CD4-positive, CD25-positive, alpha-beta regulatory T cell (primary cell): ENCODE measurements at places on chromosomes 11 and 22.

- no peak overlapping the region for H3K27ac ChIP-seq
- no peaks in the 10 kb centered on the region for H3K4me1 ChIP-seq
- DNase-seq: no peak
- no peak overlapping the region for H3K4me3 ChIP-seq
- H3K36me3 ChIP-seq: no peaks in the 10 kb centered on the region
These were observed 31.7 kb upstream of the RRAS2 start for GRCh38 chr11:14390669-14391068.

GRCh38 chr11:86499723-86500129 lies 125.0 kb downstream of the CCDC81 start:
- H3K36me3 ChIP-seq: no peaks in the 10 kb centered on the region
- H3K27me3 ChIP-seq: peaks cover 2% of the 10 kb centered on the region
- H3K27ac ChIP-seq: no peak overlapping the region
- H3K4me3 ChIP-seq: no peak overlapping the region
- H3K4me1 ChIP-seq: no peaks in the 10 kb centered on the region

DNA sequence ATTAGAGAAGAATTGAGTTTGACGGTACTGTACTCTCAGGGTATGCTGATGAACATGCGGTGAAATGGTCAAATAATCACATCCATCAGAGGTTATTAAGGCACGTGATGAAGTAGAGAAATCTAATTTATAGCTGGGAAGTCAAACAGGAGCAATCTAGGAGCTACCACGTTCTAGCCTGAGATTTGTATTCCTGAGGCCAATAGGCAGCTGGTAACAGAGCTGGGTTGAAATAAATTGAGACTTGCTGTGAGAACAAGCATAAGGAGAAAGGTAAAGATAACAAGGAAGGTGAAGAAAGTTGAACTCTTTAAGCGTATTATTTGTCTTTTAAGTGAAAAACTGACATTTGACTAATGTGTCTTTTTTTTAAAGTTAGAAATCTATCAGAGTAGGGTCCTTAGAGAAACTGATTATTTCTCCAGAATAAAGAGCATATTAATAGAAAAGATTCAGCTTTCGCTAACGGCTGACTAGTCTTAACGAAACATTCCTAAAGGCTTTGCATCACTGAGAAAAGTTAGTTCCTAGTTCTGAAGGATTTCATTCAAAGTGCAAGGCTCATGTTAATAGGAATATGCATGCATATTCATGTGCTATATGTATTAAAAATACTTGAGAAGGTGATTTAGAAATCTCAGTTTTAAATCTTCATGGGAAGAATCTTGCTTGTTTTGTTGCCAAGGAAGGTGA lies 5.2 kb upstream of the WEE1 start:
- no peak for DNase-seq
- H3K27me3 ChIP-seq: no peaks in the 10 kb centered on the region
- H3K4me3 ChIP-seq: no peak overlapping the region
- no peaks in the 10 kb centered on the region for H3K36me3 ChIP-seq

GRCh38 chr22:17368554-17369438 lies 464 bp upstream of the CECR2 start:
- no peak for DNase-seq
- no peak overlapping the region for H3K27ac ChIP-seq
- peaks cover 30% of the 10 kb centered on the region for H3K27me3 ChIP-seq
- H3K4me3 ChIP-seq: no peak overlapping the region
- peaks cover 21% of the 10 kb centered on the region for H3K4me1 ChIP-seq

GRCh38 chr11:113193946-113194345 lies 120.4 kb upstream of the TTC12 start:
- no peak overlapping the region for H3K27ac ChIP-seq
- no peak for DNase-seq
- no peaks in the 10 kb centered on the region for H3K36me3 ChIP-seq
- no peaks in the 10 kb centered on the region for H3K27me3 ChIP-seq

- H3K27me3 ChIP-seq: no peaks in the 10 kb centered on the region
- no peaks in the 10 kb centered on the region for H3K36me3 ChIP-seq
- H3K27ac ChIP-seq: no peak overlapping the region
- no peak for DNase-seq
These were observed 230.4 kb downstream of the ST3GAL4 start for GRCh38 chr11:126585774-126586491.

- no peak for DNase-seq
- H3K27ac ChIP-seq: no peak overlapping the region
- H3K36me3 ChIP-seq: no peaks in the 10 kb centered on the region
- H3K27me3 ChIP-seq: no peaks in the 10 kb centered on the region
These were observed 16.8 kb downstream of the FZD4 start for GRCh38 chr11:86938203-86938899.

- H3K4me1 ChIP-seq: no peaks in the 10 kb centered on the region
- no peak overlapping the region for H3K4me3 ChIP-seq
- H3K27me3 ChIP-seq: no peaks in the 10 kb centered on the region
- no peak overlapping the region for H3K27ac ChIP-seq
- DNase-seq: no peak
These were observed 937.6 kb downstream of the BRD1 start for GRCh38 chr22:48889887-48890692.

DNA sequence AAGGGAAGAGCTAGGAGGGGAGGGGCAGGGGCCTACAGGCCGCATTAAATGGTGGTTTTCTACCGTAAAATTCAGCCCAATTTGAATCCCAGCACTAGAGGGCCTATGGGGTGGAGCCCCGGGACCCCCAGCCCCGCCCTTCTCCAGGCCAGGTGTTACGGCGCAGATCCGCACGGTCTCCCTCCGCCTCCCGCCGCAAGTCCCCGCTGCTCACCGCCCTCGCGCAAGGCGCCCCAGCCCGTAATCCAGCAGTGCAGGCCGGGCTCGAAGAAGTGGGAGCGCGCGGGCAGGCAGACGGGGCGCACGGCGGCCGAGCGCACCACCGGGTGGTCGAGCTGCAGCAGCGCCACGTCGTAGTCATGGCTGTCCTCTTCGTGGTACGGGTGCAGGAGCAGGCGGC lies 17.3 kb downstream of the KCTD17 start:
- DNase-seq: no peak
- H3K4me3 ChIP-seq: no peak overlapping the region
- H3K36me3 ChIP-seq: no peaks in the 10 kb centered on the region
- H3K4me1 ChIP-seq: no peaks in the 10 kb centered on the region
- H3K27me3 ChIP-seq: no peaks in the 10 kb centered on the region

DNA sequence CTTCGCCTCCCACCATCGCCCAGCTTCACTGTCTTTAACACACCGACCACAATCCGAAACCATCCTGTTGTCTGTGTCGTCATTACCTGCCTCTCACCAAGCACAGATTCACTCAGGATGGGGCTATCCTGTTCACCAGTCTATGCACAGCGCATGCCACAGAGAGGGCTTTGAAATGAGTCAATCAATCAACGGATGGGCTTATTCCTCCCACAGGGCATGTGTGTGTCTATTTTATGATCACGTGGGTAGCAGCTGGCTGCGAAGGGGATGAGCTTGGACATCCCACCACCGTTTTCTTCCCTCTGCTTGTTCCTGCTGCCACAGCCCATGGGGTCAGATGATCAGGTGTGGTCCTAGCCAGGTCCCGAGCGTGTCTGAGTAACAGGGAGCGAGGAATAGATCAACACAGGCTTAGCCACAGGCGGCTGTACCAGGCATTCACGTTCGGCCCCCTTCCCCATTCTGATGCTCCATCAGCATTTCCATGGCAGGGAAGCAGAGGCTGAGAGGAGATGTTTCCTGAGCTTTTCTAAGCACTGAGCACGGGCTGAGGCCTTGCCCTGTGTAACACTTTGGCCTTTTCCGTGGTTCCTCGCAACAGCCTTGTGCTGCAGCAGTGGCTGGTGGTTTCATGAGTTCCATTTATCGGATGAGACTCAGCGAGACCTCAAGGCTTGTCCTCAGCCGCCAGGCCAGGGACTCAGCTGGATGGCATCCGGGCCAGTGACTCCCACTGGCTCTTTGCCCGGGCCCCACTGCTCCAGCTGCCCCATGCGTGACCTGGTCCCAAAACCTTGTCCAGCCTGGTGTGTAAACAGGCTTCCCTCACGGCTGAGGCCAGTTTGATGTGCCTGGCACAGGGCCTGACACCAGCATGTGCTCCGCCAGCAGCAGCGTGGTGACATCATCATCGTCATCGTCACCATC lies 48.1 kb upstream of the FGF3 start:
- no peaks in the 10 kb centered on the region for H3K27me3 ChIP-seq
- H3K36me3 ChIP-seq: no peaks in the 10 kb centered on the region
- H3K4me1 ChIP-seq: no peaks in the 10 kb centered on the region
- no peak overlapping the region for H3K27ac ChIP-seq
- no peak for DNase-seq
